ENCODE measurements at places on chromosomes 13 and 19.

DNA sequence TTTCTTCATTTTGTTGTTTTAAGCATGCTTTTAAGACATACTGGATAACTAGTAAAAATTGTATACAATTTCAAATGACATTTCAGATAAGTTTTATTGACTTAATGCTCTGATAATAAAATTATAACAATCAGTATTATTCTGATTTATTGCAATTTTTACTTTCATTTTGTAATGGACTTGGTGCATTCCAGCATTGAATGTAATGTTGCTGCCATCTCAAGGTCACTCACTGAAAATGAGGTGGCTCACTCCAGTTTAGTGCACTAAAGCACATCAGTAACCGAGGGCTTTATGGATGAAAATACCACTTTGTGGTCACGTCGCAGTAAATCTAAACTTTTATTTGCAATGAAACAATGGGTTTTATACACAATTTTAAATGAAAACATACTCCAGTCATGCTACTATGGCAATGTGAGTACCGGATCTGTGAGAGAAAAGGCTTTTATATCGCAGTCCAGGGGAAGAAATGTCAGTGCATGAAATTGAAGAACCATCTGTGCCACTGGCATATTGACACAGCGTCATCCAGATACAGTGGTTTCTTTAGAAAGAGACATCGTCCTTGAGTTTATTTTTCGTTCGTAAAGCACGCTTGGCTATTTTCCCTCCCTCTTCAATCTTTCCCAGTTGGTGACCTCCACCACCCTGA, 20.7 kb upstream of the ZNF507 start:
- DNase-seq, result no peak

- DNase-seq, result no peak
These were observed 8.7 kb downstream of the CCDC169 start for GRCh38 chr13:36288794-36289391.

DNA sequence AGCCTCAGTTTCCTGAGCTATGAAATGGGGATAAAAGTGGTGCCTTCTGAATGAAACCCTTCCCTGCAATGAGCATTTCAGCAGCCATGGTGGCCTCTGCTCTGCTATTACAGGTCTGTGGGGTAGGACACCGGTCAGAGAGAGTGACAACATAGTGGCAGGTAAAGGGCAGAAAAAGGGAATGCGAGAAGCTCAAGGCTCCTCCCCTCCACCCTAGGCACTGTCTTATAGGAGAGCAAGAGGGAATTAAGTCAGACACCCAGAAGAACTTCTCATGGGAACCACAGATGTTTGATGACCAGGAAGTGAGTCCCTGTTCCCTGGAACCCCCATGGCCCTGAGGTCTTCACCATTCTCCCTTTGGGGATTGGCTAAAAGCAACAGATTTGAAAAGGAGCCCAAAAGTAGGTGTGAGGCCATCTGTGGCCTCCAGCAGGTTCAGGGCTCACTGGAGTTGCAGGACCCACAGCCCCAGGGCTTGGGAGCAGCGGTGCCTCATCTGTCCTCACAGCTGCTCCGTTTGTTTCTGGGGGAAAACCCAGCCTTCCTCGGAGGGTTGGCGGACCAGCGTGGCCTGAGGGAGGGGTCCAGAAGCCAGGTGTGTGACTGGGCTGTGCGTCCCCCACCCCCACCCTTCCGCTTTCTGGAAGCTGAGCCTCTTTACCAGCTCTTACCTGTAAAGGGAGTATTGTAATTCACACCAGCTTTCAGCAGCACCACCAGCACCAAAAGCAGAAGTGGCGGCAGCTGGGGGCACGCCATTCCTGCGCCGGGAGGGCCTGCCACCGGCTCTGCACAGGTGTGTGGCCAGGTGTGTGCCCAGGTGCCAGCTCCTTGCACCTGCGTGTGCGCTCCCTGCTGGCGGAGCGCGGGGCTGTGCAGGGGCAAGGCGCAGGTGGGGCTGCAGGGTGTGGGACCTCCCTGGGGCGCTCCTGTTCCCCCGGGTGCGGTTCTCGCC, 19.4 kb downstream of the IQCN start:
- DNase-seq, result no peak

- DNase-seq, result no peak
These were observed 280.0 kb downstream of the SHISA2 start for GRCh38 chr13:25771641-25772478.

DNA sequence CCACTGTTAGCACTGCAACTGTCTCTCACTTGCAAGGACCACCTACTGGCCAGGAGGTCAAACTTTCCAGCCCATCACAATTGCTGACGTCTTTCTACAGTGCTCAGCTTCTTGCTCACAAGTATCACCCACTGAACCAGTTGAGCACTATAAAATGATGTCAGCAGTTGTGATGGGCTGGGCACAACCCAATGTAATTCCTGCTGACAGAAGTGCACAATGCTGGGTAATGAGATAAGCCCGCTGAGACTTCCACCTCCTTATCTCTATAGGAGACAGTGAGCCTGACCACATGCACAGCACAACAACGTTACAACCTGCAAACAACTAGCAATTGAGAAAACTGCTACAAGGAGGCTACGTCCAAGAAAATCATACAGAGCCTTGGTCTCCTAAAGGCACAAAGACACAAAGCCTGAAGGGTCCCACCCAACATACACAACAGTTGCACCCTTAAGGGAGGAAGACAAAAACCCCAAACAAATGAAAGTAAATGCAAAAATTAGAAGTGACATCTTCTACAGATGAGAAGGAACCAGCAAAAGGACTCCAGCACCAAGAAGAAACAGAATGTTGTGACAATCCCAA, 273.2 kb downstream of the LIG4 start:
- DNase-seq, result no peak

DNA sequence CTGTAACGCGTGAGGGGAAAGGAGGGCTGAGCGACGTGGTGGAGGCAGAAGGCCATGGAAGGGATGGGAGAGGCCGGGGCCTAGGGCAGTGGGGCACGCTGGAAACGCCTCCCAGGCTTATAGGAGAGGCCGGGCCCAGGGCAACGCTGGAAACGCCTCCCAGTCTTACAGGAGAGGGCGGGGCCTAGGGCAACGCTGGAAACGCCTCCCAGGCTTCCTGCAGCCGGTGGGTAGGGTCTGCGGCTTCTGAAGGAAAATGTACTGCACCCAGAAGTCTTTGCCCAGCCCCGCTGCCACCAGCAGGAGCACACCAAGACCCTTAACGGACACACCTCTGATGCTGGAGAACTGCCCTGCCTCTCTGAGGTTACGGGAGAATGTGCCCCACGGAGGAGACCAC, 9.1 kb downstream of the CACTIN start:
- no peak for DNase-seq

Data from stimulated activated CD4-positive, alpha-beta T cell treated with anti-CD3 and anti-CD28 coated beads, TNF-alpha, amount 100 ng/mL, for 4 hours (primary cell).